ENCODE measurements at places on chromosomes 1 and 21.

- DNase-seq: no peak
Measured at GRCh38 chr1:34975771-34976170, 9.4 kb downstream of the TMEM35B start.

DNA sequence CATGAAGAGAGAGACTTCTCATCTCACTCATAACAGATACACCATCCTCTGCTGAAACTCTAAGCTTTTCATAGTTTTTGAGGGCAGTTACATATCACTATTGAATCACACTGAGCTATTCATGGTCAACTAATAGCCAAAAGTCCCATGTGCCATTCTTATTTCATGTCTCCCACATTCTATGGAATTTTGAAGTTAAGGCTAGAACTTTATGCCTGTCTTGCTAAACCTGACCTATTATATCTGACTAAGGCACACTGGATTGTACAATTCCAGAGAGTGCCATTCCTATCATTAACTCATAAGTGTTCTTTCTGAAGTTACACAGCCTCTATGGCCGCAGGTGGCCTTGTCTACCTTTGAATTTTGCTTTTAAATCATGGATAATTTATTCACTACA, 254.3 kb downstream of the PTPRC start:
- DNase-seq: no peak

DNA sequence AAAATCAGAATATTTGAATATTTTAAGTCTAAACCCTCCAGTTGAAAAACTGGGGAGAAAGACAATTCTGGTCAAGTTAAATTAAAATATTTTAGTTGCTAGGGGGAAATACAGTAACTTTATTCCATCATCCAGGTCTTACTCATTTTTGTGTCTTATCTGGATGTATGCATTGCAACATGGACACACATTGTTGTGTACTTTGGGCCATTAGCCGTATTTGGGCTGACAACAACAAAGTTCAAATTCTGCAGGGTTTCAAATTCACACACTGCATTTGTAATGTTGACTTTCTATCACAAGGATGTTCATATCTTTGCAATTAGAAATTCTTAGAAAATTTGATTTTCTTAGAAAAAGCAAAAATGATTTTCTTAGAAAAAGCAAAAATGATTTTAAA, 249.3 kb downstream of the BACH1 start:
- DNase-seq: no peak

DNA sequence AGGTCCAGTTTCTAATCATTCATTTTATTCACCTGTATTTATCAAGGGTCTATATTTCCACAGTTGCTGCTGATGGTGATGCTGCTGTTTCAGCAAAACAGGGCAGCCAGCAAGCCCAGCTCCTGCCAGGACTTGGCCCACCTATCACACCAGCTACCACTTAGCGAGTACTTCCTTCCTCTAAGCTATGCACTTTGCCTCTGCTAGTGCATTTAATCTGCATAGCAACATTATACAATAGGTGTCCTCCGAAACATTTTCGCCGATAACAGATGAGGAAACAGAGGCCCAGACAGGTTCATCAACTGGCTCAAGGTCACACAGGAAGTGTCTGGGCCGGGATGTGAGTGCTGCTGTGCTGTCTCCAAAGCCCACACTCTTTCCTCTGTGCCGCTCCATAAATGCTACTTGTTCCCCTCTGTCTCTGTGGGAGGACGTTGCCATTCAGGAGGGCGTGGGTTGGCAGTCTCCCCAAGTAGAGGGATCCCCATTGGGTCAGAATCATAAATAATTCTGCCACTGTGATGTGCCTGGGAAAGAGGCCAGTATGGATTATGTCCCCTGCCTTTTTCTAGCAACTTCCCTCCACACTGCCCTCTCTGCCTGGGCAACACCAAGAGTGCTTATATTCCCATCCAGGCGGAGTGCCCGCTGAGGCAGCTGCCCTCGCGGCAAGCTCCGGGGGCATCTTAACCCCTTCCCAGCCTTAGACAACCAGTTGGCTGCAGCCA, 9.4 kb upstream of the PLEKHA6 start:
- peak; percentile 90 for DNase-seq

- DNase-seq: no peak
Measured at GRCh38 chr1:76162254-76162653, 87.7 kb downstream of the ST6GALNAC3 start.

DNA sequence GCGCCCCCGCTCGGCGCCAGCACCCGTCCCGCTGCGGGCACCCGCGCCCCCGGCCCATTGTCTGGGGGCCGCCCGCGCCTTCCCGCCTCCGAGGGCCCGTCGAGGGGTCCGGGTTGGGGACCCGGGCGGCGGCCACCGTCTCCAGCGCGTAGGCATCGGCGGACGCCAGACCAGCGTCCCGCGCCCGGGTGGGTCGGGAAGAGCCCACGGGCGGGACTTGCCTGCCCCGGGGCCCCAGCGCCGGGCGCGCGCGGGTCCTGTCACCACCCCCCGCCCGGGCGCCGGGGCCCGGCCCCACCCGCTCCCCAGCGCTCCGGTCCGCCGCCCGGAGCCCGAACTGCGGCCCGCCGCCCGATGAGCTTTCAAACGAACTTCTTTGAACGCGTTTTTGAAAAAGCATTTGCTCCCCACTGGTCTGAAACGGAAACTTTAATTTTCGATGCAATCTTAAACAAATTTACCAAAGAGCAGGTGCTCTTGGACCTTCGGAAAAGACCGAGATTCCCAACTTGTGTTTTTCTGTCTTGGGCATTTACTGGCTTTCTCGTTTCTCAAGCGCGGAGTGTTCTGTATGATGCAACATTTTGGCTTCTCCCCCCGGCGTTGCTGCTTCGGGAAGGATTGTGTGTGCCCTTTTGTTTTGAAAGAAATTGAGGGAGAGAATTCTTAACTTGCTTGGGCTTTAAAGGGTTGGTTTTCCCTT, 615 bp downstream of the CLIC4 start:
- DNase-seq: peak; percentile 69

- no peak for DNase-seq
Measured at GRCh38 chr1:230935852-230936251, 42.8 kb downstream of the TTC13 start.

DNA sequence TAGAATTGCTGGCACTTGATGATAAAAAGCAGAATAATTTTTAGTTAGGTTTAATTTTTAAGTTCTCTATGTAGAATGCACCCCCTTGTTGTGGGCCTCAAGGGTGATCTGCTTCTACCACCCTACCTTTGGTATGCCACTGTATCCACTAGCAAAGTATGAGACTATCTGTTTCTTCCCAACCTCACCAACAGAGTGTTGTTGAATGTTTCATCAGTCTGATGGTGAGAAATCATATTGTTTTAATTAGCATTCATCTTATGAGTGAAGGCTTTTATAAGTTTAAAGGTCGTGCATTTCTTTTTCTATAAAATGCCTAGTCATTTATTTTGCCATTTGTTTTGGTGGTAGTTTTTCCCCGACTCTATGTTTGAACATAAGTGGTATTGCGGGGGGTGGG, 141.0 kb downstream of the MAGI3 start:
- no peak for DNase-seq

DNA sequence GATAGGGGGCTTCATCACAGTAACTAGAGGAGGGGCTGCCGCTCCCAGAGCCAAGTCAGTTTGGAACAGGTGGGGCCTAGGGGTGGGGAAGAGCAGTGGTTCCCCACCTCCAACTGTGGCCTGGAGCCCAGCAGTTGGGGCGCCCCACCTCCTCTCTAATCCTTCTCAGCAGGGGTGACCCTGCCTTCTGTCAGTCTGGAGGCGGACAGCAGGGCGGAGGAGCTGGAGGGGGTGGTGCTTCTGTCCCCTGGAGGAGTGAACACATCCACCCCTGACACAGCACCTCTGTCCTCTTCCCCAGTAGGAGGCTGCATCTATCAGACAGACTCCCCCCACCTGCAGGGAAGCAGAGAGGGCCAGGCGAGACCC, 73.8 kb downstream of the MRPL37 start:
- DNase-seq: no peak

DNA sequence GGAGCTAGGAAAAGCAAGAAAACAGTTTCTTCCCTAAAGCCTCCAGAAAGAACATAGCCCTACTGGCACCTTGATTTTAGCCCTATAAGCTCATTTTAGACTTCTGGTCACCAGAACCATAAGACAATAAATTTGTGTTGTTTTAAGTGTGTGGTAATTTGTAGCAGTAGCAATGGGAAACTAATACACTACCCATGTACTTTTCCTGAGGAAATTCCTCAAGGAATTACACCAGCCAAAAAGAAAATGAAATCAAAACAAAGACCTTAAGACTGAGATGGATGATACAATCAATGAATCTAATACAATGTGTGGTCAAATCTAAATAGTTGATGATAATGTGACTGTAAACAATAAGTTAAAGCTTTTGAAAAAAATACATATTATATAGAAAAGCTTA, 11.8 kb downstream of the VAMP4 start:
- no peak for DNase-seq

DNA sequence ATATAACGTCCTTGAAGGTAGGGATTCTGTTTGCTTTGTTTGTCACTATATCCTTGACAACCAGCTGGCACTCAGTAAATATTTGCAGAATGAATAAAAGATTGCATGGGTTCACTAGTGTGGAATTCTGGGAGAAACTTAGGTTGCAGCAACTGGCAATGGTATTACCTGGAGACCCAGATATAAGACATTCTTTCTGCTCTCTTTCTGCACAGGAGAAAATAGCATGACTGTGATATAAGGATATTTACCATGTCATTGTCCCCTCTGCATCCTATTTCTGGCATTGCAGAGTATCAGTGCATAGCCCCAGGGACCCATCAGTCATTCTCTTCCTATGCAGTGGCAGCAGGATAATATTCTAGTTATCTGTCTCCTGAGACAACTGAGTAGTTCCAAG, 308.9 kb upstream of the LRRC7 start:
- no peak for DNase-seq

DNA sequence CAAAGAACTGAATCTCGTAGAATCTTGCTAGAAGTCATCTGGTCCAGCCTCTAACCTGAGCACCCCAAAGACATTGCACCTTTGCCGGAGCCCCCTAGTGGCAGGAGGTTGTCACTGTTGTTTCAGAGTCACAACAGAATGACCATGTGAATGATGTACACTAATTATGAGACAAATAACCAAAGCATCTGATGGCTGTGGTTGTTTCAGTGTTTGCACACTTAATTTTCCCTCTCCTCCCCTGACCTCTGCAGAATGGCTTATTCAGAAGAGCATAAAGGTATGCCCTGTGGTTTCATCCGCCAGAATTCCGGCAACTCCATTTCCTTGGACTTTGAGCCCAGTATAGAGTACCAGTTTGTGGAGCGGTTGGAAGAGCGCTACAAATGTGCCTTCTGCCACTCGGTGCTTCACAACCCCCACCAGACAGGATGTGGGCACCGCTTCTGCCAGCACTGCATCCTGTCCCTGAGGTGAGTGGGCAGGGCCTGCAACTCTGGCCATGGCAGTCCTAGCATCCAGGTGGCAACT, 26.4 kb downstream of the TRAF5 start:
- peak; percentile 32 for DNase-seq

- no peak for DNase-seq
Measured at GRCh38 chr21:33021667-33022066, 4.1 kb upstream of the OLIG2 start.

- DNase-seq: peak; percentile 46
Measured at GRCh38 chr1:44660176-44660575, 14.1 kb downstream of the TMEM53 start.

GRCh38 chr1:111958075-111958474, 31.4 kb downstream of the KCND3 start:
- DNase-seq: no peak

GRCh38 chr1:43587594-43587993, 56.9 kb downstream of the PTPRF start:
- no peak for DNase-seq

Data from lung microvascular endothelial cell (primary cell).